CD8-positive, alpha-beta memory T cell (primary cell): ENCODE measurements at places on chromosomes 12 and 14.

- DNase-seq = peak; percentile 0
Observed at GRCh38 chr14:104349950-104350349, 211.6 kb downstream of the KIF26A start.

- DNase-seq = no peak
Observed at GRCh38 chr14:68341411-68342212, 451.3 kb downstream of the ZFP36L1 start.

- no peak for DNase-seq
Observed at GRCh38 chr12:1859643-1860042, 39.3 kb downstream of the LRTM2 start.

DNA sequence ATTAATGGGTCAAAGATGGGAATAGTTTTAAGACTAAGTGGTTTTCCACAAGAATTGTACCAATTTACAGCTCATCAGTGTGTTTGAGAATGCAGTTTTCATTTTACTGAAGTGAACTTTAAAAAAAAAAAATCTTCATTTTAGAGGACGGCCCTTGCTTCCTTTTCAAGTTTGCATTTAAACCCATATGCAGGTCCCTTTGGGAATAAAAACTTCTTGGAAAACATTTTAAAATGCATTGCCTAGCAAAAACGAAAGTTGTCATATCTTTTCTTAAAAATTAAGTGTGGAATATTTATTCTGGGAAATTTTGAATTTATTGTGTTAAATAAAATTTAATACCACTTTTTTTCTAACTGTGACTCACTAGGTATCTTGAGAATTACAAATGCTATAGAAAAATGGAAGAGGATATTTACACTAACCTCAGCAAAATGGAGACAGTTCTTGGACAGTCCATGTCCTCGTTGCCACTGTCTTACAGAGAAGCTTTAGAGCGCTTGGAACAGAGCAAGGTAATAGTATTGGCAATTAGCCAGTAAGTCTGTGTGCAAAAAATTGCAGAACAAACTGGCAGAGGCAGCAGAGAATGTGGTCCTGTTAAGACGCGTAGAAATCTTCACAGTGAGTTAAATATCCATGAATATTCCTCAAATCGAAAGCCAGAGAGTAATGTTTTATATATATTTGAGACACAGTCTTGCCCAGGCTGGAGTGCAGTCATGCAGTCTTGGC, 209.7 kb downstream of the SYNE2 start:
- no peak for DNase-seq

DNA sequence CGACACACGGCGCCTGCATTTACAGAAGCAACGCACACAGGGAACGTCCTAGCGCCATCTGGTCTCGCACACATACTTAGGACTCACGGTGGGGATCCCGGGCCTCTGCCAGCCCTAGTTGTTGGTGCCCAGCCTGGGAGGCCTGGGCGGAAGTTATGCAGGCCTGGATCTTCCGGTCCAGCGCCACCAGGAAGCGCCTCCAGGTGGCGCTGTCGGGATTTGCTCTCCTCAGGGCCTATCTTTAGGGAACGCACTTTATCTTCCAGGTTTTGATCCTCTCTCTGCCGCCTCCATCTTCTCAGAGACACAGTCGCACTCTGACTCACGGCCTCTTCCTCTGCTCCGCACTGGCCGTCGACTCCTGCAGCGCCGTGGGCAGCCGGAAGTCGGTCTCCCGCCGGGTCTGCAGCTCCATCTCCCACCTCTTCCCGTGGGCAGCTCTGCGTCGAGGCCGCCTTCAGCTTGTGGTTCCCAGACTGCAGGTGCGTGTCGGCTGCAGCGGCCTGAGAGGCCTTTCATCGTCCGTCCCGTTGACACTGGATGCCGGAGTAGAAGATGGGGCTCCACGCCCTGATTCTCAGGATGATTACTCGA, 760.4 kb downstream of the TMEM121 start:
- no peak for DNase-seq

GRCh38 chr12:4736091-4736490, 15.9 kb downstream of the GALNT8 start:
- no peak for DNase-seq

DNA sequence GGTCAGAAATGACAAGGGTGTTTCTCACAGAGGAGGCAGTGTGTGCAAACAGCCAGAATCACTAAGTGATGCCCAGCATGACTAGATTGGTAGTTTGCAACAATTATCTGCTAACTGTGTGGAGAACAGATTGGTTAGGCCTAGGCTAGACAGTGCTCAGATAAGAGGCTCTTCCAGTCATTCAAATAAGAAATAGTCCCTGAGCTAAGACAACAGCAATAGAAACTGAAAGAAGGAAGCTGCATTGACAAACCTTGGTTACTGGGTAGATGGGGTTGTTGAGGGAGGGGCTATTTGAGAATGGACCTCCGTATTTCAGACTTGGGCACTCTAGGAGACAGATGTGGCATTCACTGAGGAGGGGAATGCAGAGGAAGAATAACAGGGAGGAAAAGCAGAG, 255.0 kb upstream of the NPAS3 start:
- no peak for DNase-seq

- no peak for DNase-seq
Observed at GRCh38 chr14:92659765-92660561, 88.5 kb downstream of the LGMN start.

DNA sequence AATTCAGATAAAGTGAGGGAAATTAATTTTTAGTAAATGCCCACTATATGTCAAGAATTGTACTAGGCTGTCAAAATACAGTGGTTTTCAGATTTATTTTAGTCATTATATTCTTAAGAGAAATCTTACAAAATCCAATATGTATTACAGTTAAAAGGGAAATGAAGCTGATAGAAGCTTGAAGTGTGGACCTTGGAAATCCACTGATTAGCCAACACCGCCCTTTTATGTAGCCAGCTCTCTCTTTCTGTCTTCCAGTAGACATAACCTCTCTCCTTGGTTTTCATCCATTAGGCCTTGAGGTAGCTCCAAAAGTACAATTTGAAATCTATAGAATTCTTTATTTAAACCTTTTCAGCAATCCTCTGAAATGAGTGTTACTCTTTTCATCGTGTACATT, 63.2 kb downstream of the USP15 start:
- DNase-seq = no peak

GRCh38 chr14:65791191-65791981, 378.9 kb downstream of the FUT8 start:
- DNase-seq = peak; percentile 34

GRCh38 chr12:125172231-125172850, 107.1 kb downstream of the AACS start:
- DNase-seq = no peak

- DNase-seq = peak; percentile 57
Observed at GRCh38 chr14:21525962-21526671, at the start of gene SALL2. SALL2 (minus strand) TSS chr14:21526346; CDS start chr14:21526127, 219 bp downstream.

DNA sequence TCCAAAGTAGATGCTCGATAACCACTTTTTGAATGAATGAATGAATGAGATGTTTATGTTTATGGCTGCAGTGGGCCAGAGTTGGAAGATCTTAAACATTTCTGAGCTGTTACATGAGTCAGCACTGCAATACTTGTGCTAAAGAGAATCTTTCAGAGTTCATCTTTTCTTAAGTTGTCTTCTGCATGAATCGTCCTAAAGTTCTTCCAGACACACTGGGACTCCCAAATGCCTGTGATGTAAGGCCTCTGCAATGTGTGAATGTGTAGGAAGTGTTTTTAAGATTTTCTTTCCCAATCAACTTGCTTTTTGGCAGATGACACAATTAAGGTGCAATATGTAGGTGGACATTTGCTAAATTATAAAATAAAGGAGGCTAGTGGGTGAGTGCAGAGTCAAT, 50.3 kb upstream of the TRIM9 start:
- no peak for DNase-seq

- no peak for DNase-seq
Observed at GRCh38 chr14:33762161-33762851, 188.6 kb downstream of the EGLN3 start.

DNA sequence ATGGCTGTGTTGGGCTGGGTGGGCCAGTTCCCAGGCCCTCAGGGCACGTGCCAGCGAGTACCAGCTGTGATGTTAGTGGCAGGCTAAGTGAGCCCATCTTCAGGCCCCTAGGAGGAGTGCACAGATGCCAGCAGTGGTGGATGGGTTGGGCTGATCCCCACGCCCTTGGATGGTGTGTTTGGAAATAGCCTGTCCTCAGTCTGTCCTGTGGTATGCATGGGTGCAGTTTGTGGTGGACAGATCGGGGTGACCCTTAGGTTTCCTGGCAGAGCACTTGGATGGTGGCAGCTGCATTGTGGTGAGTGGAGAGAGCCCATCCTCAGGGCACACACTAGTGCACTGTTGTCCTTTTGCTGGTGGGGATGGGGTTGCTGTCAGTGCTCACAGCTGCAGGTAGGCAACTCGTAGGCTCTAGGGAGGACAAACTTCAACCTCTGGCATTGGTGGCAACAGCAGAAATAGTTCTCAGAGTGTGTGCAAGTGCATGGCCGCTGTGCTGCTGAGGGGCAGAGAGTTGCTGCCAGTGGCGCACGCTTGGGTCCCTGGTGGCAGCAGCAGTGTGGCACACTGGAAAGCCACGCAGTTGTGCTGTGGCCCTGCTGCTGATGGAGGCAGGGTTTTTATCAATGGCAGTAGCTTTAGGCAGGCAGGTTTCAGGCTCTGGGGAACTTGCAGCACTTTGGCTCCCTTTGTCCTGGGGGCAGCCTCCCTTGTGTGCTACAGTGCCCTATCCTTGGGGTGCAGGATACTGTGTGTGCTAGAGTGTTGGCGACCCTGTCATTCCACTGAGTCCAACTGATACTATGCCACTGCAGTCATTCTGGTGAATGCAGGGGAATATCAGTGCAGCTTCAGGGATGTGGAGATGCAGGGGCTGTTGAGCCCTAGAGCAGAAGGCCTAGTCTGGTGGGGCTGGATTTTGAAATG, 65.5 kb downstream of the FBXO33 start:
- no peak for DNase-seq

DNA sequence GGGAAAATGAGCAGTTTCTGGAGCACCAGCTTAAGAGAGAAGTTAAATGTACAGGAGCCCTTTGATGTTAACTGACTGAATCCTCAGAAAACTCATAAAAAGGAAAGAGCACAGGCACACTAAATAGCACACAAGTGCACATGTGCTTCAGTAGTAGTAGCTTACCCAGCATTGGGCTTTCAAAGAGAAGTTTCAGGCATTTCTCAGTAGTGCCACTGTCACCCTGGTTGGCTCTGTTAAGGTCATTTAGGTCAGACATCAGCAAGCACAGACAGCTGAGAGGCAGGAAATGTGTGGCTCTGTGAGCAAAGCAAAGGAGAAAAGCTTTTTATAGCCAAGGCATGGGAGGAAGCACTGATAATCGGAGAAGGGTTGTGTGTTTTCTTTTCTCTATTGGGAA, 96.3 kb upstream of the HIF1A start:
- DNase-seq = no peak

GRCh38 chr12:26384536-26384935, 189.2 kb downstream of the SSPN start:
- DNase-seq = no peak

DNA sequence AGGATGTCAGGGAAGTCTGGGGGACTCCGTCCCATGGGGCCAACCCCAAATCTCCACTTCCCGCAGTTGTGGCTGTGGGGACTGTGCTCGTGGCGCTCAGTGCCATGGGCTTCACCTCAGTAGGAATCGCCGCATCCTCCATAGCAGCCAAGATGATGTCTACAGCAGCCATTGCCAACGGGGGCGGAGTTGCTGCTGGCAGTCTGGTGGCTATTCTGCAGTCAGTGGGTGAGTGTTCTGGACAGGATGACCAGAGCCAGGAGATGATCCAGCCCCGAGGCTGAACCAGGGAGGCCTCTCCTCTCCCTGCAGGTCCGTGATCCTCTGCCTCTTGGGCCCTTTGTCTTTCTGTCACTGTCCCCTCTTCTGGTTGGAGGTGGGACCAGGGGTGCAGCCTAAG, 8.8 kb upstream of the IFI27 start:
- DNase-seq = no peak

- DNase-seq = no peak
Observed at GRCh38 chr14:102821252-102821651, 44.0 kb downstream of the TRAF3 start.

DNA sequence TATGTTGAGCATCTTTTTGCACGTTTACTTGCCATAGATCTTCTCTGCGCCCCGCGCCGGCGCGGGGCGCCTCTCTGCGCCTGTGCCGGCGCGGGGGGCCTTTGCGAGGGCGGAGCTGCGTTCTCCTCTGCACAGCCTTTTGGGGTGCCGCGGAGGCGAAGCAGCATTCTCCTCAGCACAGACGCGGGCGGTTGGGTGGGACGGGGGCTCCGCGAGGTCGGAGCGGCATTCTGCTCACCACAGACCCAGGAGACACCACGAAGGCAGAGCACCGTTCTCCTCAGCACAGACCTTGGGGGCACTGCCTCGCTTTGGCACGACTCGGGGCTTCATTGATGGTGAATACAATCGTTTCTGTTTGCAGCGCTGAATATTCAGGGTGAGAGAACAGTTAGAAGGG, 28.5 kb upstream of the ANHX start:
- DNase-seq = no peak

GRCh38 chr14:90866833-90867232, 50.6 kb upstream of the TTC7B start:
- DNase-seq = no peak

- no peak for DNase-seq
Observed at GRCh38 chr12:89879766-89880165, 171.1 kb upstream of the ATP2B1 start.

DNA sequence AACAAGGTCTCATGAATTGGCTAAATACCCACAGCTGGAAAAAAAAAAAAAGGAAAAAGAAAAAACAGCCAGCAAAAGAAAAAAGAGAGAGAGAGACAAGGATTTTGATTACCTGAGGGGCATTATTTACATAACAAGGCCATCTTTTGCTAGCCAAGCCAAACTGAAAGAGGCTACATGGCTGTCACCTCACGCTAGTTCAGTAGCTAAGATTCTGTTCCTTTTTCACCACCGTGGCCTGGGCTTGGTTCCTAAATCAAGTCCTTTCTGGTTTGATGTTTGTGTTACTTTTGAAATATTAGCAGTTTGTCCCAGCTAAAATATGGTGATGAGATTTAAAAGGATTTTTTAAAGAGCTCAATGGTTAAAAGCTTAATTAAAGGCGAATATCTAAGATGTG, 2.0 kb upstream of the SDS start:
- DNase-seq = no peak

GRCh38 chr12:459430-460258, at the start of gene B4GALNT3:
B4GALNT3 (plus strand) TSS chr12:459939; CDS start chr12:460377, 438 bp downstream.
- DNase-seq = peak; percentile 42

- no peak for DNase-seq
Observed at GRCh38 chr14:65074449-65075150, 27.7 kb downstream of the MAX start.

DNA sequence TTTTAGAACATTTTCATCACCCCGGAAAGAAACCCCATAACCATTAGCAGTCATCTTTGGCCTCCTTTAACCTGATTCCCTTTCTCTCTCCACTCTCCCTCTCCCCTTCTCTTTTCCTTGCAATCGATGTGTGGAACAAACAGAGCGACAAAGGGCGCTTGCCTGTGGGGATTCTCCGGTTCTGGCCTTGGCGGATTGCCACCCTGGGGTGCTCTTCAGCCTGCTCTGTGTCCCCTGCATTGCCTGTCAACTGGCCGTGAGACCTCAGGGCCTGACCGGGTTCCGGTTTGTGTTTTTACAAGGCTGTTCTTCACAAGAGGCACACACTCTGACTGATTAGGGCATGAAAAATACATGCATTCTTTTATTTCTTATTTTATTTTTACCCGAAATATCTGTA, 27.8 kb downstream of the LRTM2 start:
- DNase-seq = no peak

- DNase-seq = no peak
Observed at GRCh38 chr12:79547735-79548609, 142.8 kb downstream of the PAWR start.
